Fibroblast of upper back skin (primary cell): ENCODE measurements at places on chromosomes 4 and X.

GRCh38 chr4:108010167-108010566 is 20.5 kb downstream of the HADH start:
- DNase-seq = peak; percentile 85

- no peak for DNase-seq
Measured at GRCh38 chrX:111505783-111506182, 5.7 kb upstream of the SERTM2 start.

- peak; percentile 10 for DNase-seq
Measured at GRCh38 chr4:41814565-41814964, 66.0 kb upstream of the PHOX2B start.

- peak; percentile 80 for DNase-seq
Measured at GRCh38 chr4:106690487-106690886, 321.9 kb upstream of the GIMD1 start.

DNA sequence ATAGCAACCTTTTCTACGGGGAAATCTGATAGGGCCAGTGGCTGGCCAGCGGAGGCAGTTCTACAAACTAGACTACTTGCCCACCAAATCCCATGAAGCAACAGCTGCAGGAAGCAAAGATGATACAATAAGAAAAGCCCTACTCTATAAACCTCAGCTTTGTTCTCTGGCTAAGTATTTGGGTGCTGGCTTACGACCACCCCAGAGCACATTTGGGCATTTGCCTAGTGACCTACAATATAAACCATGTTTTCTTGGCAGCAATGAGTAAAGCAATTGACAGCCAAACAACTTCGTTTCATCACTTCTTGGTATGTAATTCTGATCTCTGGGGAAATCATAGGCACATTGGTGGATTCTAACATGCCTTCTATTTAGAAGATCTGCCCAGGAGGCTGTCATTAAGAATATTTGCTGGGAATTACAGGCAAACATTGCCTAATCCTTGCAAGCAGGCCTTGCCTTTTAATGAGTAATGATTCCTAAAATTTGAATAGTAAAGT is 7.5 kb upstream of the LHFPL1 start:
- peak; percentile 96 for DNase-seq

- DNase-seq = no peak
Measured at GRCh38 chr4:7145291-7145934, 46.9 kb upstream of the SORCS2 start.

DNA sequence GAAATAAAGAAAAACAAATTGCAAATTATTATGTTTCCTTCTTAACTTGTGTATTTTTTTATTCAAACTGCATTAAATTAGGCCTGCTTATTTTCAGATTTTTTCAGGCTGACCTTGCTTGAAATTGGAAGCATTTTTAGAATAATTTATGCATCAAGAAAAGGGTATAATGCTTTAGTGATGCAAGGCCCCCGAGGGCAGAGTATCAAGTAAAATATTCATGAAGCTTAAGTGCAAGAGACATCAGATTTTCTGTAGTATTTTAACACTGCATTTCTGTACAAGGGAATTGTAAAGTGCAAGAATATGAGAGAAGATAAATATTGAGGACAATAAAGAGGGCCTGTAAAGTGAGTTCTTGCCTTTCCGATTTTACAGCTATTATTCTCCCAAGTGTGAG is 485.8 kb upstream of the ATOH1 start:
- no peak for DNase-seq

- DNase-seq = no peak
Measured at GRCh38 chrX:10602646-10603045, 17.7 kb downstream of the MID1 start.

GRCh38 chr4:87224141-87224923 is 3.9 kb upstream of the KLHL8 start:
- no peak for DNase-seq

DNA sequence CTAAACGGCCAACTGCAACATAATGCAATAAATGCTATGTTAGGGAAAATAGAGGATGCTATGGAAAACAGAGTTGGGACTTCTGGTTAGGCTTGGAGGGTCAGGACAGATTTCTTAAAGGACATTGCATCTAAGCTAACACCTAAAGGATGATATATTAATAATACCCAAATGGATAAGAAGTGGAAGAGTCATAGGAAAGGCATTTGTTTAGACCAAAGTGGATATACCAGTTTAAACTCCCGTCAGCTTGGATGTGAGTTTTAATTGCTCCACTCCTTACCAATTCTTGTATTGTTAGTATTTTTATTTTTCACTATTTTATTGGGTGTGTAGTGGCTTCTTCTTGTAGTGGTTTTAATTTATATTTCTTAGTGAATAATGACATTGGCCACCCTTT is 93.9 kb downstream of the PTPN13 start:
- no peak for DNase-seq

GRCh38 chr4:153794006-153794405 is 5.1 kb upstream of the SFRP2 start:
- no peak for DNase-seq

DNA sequence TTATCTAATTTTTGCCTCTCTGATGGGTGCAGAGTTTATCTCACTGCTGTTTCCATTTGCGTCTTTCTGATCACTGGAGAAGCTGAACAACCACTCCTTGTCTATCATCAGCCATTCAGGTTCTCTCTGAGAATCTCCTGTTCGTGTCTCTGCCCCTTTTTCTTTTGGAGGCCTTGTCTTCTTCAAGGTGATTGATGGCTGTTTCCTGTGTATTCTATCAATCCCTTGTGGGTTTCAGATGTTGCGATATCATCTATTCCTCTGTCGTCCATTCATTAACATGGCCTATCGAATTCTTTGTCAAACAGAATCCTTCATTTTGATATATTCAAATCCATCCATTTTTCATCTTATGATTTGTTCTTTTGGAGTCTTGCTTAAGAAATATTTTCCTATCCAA is 100.3 kb downstream of the FAM53A start:
- no peak for DNase-seq

DNA sequence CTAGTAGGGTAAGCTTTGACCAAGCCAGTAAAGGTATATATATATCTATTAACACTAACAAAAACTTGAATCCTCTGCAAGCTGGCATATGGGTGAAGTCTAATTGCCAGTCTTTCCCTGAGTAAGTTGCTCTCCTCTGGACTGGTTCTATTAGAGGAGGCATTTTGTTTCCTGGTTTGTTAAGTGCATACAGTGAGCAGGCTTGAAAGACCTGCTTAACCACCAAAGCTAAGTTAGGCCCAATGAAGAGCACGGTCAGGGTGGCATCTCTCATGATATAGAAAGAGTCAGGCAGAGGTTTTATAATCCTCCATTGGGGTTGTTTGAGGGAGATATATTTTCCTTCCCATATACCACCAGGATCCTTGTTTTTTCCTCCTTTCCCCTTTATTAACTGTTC is 9.6 kb upstream of the AREG start:
- DNase-seq = no peak

GRCh38 chr4:182201871-182202270 is 41.3 kb upstream of the TENM3 start:
- no peak for DNase-seq

DNA sequence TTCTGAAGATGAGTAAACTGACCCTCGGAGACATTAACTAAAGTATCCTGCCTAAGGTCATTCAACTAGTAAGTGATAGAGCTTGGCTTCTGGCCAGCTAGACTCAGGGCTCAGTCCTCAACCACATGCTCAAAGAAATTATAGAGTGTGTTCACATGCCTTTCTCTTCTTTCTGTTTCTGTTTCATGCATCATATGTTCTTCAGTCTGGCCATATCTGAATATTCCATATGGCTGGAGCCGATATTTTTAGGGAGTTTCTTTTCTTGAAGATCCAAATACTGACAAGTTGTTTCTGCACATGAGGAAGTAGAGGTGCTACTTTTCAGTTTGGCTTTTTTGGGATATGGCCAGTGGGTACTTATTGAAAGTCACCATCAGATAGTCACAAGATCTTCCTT is 44.9 kb downstream of the MMRN1 start:
- DNase-seq = no peak

GRCh38 chr4:26466578-26467270 is 23.6 kb downstream of the CCKAR start:
- DNase-seq = no peak

GRCh38 chr4:5730436-5730835 is 19.4 kb downstream of the EVC start:
- no peak for DNase-seq

DNA sequence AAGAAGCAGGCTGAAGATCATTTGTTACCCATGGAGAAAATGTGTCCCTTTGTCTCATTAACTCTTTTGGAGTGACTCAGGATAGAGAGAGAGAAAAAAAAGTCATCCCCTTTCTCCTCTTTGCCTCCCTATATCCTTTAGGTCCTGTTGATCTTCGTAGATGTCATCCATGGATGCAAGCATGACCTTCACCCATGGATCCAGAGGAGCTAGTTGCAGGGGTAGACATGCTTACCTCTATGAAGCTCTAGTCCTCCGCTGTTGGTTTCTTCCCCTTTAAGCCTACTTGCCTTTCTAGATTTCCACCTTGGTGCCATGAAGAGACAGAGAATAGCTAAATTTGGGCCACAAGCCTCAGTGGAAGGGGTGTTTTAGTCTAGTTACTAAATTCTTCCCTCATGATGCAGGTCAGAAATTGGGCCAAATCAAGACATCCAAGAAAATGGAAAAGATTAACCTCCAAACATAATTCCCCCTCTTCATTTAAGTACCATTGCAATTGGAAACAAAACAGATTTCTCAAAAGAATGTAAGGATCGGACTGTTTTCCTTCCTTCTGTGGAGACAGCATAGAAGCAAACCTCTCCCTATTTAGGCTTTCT is 178.4 kb downstream of the TECRL start:
- no peak for DNase-seq

DNA sequence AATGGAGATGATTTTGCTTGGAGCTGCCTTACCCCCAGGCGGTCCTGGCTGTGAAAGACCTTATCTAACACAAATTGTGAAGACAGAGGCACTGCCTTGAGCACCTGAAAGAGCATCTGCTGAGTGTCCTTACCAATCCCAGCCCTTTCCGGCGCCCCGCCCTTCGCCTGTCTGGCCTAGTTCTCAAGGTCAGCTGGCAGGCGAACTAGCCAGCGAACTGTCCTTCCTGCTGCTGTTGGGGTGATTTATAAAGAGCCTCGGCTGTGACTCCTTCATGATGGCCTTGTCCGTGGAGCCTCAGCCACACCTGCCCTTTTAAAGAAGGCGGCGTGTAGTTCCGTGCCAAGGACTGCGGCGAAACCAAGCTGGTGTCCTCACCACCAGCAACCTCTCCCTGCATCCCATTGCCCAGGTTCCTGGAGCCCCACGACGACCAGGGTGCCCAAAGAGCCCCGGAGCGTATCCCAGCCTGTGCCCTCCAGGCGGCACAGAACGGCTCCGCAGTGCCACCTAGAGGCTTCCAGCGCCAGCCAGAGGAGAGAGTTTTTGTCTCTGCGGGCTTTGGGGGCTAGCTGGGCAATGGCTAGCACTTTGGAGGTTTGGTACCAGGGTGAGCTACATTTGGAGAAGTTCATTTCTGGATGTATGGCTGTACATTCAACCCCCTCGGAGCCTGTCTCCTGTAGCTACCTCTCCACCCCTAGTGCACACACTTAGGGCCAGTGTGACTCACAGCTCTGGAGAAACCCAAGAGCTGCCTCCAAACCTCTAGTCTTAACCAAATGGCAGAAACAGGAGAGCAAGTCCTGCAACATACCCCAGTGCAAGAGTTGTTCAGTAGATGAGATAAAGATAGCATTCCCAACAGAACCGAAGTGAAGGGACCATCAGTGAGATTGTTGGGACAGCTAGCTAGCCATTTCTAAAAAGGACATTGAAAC is 36.8 kb upstream of the VMA21 start:
- DNase-seq = peak; percentile 1

GRCh38 chr4:15891312-15891711 is 47.2 kb downstream of the FGFBP1 start:
- DNase-seq = no peak

- peak; percentile 71 for DNase-seq
Measured at GRCh38 chr4:56757261-56757746, 64.2 kb downstream of the SPINK2 start.

- peak; percentile 53 for DNase-seq
Measured at GRCh38 chr4:147480891-147481576, at the start of gene EDNRA. Gene EDNRA, plus strand, starts transcription at chr4:147481097. Its CDS starts 4,585 bp downstream, at chr4:147485682.

DNA sequence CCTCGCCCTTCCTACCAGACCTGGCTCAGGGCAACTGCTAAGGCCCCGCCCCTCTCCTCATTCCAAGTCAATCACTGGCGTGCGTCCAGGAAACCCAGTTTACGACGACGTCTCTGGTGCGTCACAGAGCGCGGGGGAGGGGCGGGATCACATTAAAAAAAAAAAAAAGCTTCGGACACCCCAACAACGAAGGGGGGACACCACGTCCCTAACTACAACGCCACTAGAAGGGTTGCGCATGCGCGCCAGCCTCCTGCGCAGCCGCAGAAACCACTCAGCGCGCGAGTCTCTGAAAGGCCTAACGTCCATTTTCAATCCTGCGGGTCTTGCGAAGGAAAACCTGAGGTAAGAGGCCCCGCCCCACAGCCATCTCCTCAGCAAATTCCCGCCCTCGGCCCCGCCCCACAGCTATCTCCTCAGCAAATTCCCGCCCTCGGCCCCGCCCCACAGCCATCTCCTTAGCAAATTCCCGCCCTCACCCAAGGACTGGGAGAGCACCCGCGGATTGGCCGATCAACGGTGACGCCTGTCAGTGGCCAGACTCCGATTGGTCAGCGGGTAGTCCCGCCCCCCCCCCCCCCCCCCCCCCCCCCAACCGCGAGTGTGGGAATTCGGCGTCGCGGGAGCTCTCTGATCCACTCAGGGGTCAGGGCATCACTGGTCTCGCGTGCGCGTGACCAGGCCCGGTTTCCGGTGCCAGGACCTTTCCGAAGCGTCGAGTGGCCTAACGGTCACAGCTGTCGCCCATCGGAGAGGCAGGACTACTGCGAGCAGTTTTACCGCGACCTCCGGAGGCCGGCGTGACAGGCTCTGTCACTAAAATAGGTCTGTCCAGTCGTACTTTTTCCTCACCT is at the start of gene SCML1:
SCML1 (plus strand) TSS at position 638 of the 854 bp plus-strand sequence. CDS start 6,694 bp downstream, outside the sequence.
- DNase-seq = peak; percentile 96

- no peak for DNase-seq
Measured at GRCh38 chr4:125688841-125689240, 374.1 kb downstream of the FAT4 start.

DNA sequence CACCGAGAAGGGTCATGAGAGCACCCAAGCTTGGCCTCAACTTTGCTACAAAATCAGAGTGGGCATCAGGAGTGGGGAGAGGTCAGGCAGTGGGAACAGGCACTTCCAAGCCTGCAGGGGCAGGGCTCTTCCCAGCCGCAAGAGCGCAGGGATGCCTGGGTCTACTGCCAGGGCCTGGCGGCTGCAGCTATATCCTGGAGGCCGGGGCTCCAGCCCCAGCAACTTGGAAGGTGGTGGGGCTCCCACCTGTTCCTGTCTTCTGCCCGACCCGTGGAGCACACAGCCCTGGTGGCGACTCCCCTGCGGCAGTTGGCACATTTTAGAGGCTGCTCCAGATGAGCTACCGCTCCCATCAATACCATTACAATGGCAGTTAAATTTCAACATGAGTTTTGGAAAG is 607.0 kb downstream of the TRAM1L1 start:
- DNase-seq = no peak

DNA sequence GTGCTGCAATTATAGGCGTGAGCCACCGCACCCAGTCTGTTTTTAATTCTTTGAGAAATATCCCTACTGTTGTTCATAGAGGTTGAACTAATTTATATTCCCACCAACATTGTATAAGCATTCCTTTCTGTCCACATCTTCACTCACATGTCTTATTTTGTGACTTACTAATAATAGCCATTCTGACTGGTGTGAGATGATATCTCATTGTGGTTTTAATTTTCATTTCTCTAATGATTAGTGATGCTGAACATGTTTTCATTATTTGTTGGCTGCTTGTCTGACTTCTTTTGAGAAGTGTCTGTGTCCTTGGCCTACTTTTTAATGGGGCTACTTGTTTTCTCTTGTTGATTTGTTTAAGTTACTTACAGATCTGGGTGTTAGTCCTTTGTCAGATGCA is 310.9 kb upstream of the MAOA start:
- DNase-seq = no peak

GRCh38 chr4:170849969-170850368 is 760.2 kb upstream of the AADAT start:
- no peak for DNase-seq
